ENCODE measurements at places on chromosomes 4 and X. TPM values are rescaled to one million over a fixed set of nuclear protein-coding genes. Genes with fewer than 3 reads are reported as not detected.

The LRP2BP gene
- 0.44 TPM for total RNA-seq

The SYP gene
- total RNA-seq, result 4.6 TPM

The TCEAL2 gene
- 0.40 TPM for total RNA-seq

The ETDA gene
- not detected for total RNA-seq

The IL21 gene
- total RNA-seq, result not detected

DNA sequence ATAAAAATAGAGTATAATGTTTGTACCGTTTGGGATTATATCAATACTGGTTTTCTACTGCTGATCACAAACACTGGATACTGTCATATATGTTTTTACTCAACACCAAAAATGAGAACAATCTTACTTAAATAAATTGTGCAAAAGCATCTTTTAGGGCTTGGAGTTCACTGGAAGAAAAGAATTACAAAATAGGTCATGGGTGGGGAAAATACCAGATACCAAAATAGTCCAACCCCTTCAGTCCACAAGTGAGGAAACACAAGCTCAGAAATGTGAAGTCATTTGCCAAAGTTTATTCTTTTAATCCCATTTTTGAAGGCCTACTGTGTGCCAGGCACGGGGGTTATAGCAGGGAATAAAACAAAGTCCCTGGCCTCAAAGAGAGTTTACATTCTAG, 64.4 kb downstream of the ADGRG2 start:
- H3K36me3 ChIP-seq, result no peaks in the 10 kb centered on the region
- DNase-seq, result no peak
- no peak overlapping the region for H3K27ac ChIP-seq
- H3K4me3 ChIP-seq, result no peak overlapping the region
- H3K4me1 ChIP-seq, result no peaks in the 10 kb centered on the region

DNA sequence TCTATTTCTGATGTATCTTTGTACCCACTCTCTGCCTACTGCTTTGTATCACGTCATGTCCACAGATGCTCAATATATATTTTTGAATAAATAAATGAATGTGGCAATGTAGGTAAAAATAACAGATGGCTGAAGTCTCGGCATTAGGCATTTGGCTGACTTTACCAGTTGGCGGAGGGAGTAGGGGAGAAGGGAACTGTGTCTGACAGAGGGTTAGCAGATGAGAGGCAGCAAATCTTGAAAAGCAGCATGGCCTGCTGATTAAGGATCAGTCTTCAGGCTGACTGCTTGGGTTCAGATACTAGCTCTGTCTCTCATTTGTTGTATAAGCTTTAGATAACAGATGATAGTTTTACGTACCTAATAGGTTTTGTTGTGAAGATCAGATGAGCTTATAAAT, 31.9 kb upstream of the RASGEF1B start:
- H3K36me3 ChIP-seq, result no peaks in the 10 kb centered on the region
- peaks cover 52% of the 10 kb centered on the region for H3K4me1 ChIP-seq
- no peak overlapping the region for H3K27ac ChIP-seq
- H3K27me3 ChIP-seq, result no peaks in the 10 kb centered on the region
- H3K4me3 ChIP-seq, result no peak overlapping the region
- DNase-seq, result no peak

- no peak overlapping the region for H3K27ac ChIP-seq
- no peak for DNase-seq
- no peaks in the 10 kb centered on the region for H3K27me3 ChIP-seq
- H3K4me3 ChIP-seq, result no peak overlapping the region
- H3K36me3 ChIP-seq, result peaks cover 21% of the 10 kb centered on the region
- no peaks in the 10 kb centered on the region for H3K4me1 ChIP-seq
These were observed 52.0 kb downstream of the RELL1 start for GRCh38 chr4:37634180-37634579.

- no peak for DNase-seq
- no peaks in the 10 kb centered on the region for H3K36me3 ChIP-seq
- H3K27me3 ChIP-seq, result no peaks in the 10 kb centered on the region
These were observed 10.3 kb downstream of the CPZ start for GRCh38 chr4:8602686-8603430.

GRCh38 chr4:174340714-174341113, 57.0 kb downstream of the CEP44 start:
- H3K27me3 ChIP-seq, result peaks cover 16% of the 10 kb centered on the region
- no peaks in the 10 kb centered on the region for H3K36me3 ChIP-seq
- no peak for DNase-seq
- no peak overlapping the region for H3K27ac ChIP-seq

DNA sequence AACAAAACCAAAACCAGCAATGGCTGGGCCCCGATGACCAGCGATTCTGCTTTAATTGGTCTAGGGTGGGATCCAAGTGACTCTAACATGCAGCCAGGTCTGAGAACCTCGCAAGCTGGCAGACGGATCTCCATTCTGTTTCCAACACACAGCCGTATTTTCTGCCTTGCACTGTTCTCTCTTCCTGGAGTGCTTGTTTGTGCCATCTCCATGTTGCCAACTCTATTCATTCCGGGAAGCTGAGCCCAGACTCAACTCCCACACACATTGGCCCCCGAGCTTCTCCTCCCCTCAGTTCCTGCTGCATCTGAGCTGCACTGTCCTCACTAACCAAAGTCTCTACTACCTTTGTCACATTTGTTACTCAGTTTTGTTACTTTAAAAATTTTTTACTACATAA, 35.6 kb downstream of the GEMIN8 start:
- DNase-seq, result no peak
- H3K4me3 ChIP-seq, result no peak overlapping the region
- no peaks in the 10 kb centered on the region for H3K4me1 ChIP-seq
- H3K27ac ChIP-seq, result no peak overlapping the region

- no peaks in the 10 kb centered on the region for H3K36me3 ChIP-seq
- no peak for DNase-seq
- no peak overlapping the region for H3K4me3 ChIP-seq
These were observed 208.1 kb downstream of the ANKRD50 start for GRCh38 chr4:124504431-124504830.

DNA sequence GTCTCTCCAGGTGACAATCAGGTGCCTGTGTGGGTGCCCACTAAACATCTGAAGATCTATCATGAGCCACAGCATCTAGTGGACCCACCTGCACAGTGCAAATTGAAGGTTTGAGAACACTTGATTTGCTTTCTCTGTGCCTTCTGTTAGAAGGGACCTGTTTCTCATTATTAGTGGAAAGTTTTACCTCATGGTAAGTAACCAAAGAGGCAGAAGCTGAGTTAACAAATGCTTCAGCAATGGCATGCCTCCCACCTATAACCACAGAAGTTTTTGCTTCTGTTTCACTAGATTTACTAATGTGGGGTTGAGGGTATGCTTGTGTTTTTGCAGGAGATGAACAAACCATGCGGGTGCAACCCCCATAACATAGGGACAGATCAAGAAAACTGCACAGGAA, 297.4 kb upstream of the DKK2 start:
- no peak overlapping the region for H3K27ac ChIP-seq
- H3K4me1 ChIP-seq, result no peaks in the 10 kb centered on the region
- H3K36me3 ChIP-seq, result no peaks in the 10 kb centered on the region
- H3K27me3 ChIP-seq, result peaks cover 15% of the 10 kb centered on the region
- DNase-seq, result no peak

DNA sequence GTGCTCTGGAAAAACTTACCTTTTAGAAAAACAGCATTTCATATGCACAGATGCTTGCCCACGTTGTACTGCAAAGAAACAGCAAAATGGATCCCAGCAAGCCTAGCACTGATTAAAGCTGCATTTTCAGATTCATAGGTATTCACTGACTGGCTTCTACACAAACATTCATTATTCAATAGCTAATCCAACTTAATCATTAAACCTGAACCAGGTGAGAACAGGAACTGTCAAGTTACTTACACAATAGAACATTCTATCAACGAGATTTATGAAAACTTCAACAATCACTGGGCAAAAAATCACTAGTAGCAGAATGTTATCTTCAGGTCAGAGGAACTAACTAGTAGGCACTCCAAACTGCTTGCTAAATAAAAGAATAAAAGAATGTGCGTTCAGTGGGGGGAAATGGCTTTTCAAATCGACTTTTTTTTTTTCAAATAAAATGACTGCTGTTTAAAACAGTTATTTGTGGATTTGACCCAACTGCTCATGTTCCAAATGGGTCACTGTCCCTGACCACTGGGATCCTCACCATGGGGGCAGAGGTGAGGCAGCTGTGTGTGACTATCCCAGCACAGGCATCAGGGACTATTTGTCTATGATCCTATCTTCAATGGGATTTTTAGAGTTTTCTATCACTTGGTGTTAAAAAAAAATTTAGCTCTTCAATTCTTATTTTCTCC, 42.3 kb downstream of the STX18 start:
- H3K4me1 ChIP-seq, result peaks cover 18% of the 10 kb centered on the region
- H3K36me3 ChIP-seq, result peaks cover 1% of the 10 kb centered on the region
- H3K27ac ChIP-seq, result no peak overlapping the region
- no peak for DNase-seq

- H3K27me3 ChIP-seq, result no peaks in the 10 kb centered on the region
- no peak for DNase-seq
- no peak overlapping the region for H3K4me3 ChIP-seq
- H3K36me3 ChIP-seq, result peaks cover 9% of the 10 kb centered on the region
- no peak overlapping the region for H3K27ac ChIP-seq
- H3K4me1 ChIP-seq, result no peaks in the 10 kb centered on the region
These were observed 52.3 kb downstream of the KLF3 start for GRCh38 chr4:38716256-38716655.

DNA sequence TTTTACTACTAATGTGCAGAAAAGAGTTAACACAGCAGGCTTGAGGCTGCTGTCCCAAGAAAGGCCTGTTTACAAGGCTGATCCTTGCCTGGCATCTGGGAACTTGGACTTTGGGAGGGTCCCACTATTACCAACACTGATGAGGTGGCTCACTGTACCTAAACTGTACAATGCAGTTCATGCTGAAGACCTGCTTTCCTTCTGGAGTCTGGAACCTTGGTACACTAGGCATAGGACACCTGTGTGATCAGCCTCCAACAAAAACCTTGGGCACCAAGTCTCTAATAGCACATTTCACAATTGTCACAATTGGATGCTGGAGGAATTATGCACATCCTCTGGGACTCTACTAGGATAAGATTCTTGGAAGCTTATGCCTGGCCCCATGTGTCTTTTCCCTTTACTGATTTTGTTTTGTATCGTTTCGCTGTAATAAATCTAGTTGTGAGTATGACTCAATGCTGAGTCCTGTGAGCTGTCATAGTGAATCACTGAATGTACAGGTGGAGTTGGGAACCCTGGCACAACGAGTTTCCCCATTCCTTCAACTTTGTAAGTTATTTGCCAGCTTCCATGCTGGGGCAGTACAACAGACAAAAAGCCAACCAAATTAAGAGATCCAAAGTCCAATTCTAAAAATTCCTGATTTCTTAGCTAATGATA, 45.9 kb downstream of the TEC start:
- no peak for DNase-seq
- no peak overlapping the region for H3K4me3 ChIP-seq
- H3K36me3 ChIP-seq, result peaks cover 13% of the 10 kb centered on the region
- H3K27me3 ChIP-seq, result no peaks in the 10 kb centered on the region
- no peaks in the 10 kb centered on the region for H3K4me1 ChIP-seq
- H3K27ac ChIP-seq, result no peak overlapping the region

- no peak overlapping the region for H3K27ac ChIP-seq
- no peaks in the 10 kb centered on the region for H3K4me1 ChIP-seq
- no peak for DNase-seq
- no peaks in the 10 kb centered on the region for H3K36me3 ChIP-seq
These were observed 407.9 kb upstream of the TENM3 start for GRCh38 chr4:181835348-181835747.

- no peaks in the 10 kb centered on the region for H3K27me3 ChIP-seq
- peaks cover 91% of the 10 kb centered on the region for H3K36me3 ChIP-seq
- DNase-seq, result no peak
- no peak overlapping the region for H3K27ac ChIP-seq
- H3K4me3 ChIP-seq, result no peak overlapping the region
- peaks cover 2% of the 10 kb centered on the region for H3K4me1 ChIP-seq
These were observed 96.3 kb upstream of the ZC4H2 start for GRCh38 chrX:65072590-65072989.

DNA sequence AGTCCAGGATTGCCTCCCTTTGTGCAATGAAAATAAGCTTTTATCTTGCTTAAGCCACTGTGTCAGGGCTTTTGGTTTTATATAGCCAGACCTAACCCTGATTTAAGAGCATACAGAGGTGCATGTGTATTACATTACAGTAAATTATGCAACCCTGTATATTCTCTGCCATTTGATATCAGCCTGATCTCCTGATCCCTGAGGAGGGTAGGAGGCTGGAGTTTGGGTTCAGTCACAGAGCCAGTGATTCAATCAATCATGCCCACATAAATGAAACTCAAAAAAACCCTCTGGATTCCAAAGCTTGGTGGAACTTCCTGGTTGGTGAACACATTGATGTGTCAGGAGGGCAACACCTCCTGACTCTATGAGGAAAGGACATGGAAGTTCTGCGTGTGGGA, 7.3 kb upstream of the KLHL8 start:
- H3K4me1 ChIP-seq, result peaks cover 8% of the 10 kb centered on the region
- H3K36me3 ChIP-seq, result no peaks in the 10 kb centered on the region
- no peak overlapping the region for H3K4me3 ChIP-seq
- no peak overlapping the region for H3K27ac ChIP-seq

DNA sequence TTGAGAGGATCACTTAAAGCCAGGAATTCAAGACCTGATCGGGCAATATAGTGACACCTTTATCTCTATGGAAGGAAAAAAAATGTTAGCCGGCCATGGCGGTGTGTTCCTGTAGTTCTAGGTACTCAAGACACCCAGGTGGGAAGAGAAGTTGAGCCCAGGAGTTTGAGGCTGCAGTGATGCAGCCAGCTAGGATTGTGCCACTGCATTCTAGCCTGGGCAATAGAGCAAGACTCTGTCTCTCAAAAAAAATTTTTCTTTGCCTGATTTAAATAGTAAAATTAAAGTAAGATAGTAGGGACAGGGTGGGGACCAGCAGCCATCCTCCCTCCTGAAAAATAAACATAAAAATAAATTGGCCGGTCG, 16.9 kb upstream of the FAM47E start:
- no peak for DNase-seq
- peaks cover 4% of the 10 kb centered on the region for H3K27me3 ChIP-seq
- H3K36me3 ChIP-seq, result peaks cover 3% of the 10 kb centered on the region
- H3K4me1 ChIP-seq, result no peaks in the 10 kb centered on the region

GRCh38 chr4:93199492-93199891, 629.1 kb upstream of the ATOH1 start:
- no peak for DNase-seq
- H3K4me3 ChIP-seq, result no peak overlapping the region
- H3K4me1 ChIP-seq, result no peaks in the 10 kb centered on the region
- H3K27ac ChIP-seq, result no peak overlapping the region
- no peaks in the 10 kb centered on the region for H3K36me3 ChIP-seq
- no peaks in the 10 kb centered on the region for H3K27me3 ChIP-seq

- H3K36me3 ChIP-seq, result peaks cover 5% of the 10 kb centered on the region
- no peak overlapping the region for H3K4me3 ChIP-seq
- H3K27me3 ChIP-seq, result no peaks in the 10 kb centered on the region
- no peak overlapping the region for H3K27ac ChIP-seq
- no peak for DNase-seq
- H3K4me1 ChIP-seq, result peaks cover 8% of the 10 kb centered on the region
These were observed 60.2 kb downstream of the MTMR1 start for GRCh38 chrX:150753357-150753756.

- DNase-seq, result no peak
- H3K27me3 ChIP-seq, result no peaks in the 10 kb centered on the region
- H3K27ac ChIP-seq, result no peak overlapping the region
These were observed 371.3 kb downstream of the FBXW7 start for GRCh38 chr4:152164561-152164960.
